ENCODE measurements at places on chromosomes 6 and 20.
A peak's percentile ranks its signal among the peaks of the same experiment; 100 is the strongest.

- no peak for DNase-seq
Observed at GRCh38 chr6:105258816-105259215, 79.0 kb upstream of the POPDC3 start.

DNA sequence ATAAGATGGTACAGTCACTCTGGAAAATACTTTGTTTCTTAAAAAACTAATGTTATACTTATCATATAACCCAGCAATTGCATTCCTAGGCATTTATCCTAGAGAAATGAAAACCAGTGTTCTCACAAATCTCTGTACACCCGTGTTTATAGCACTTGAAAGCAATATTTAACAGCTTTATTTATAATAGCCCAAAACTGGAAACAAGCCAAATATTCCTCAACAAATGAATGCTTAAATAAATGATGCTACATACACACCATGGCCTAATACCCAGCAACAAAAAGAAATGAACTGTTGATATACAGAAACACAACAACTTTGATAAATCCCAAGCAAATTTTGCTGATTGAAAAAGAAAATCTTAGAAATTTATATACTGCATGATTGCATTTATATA is 51.3 kb downstream of the GFRA4 start:
- no peak for DNase-seq

- no peak for DNase-seq
Observed at GRCh38 chr20:19310541-19310940, 98.1 kb downstream of the SLC24A3 start.

GRCh38 chr6:42744351-42744893 is 1.5 kb downstream of the TBCC start:
- no peak for DNase-seq

DNA sequence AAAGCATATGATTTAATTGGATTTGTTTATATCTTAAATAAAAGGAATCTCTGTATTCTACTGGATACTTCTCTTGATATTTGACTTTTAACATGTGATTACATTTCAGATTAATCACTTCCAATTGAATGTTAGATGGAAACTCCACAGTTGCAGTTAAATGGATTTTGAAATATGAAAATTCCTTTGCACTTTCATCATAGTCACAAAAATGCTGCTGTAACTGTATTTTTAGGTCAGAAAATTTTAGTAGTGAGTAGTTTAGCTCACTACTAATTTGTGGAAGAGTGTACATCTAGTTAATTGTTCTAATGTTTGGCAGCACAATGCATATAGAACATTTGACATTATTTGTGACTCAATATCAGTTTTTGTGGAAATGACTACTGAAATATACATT is 26.8 kb downstream of the PTCHD4 start:
- DNase-seq, result peak; percentile 26

- no peak for DNase-seq
Observed at GRCh38 chr20:54474046-54474445, 1.3 kb upstream of the DOK5 start.

Data from mesenchymal stem cell (in vitro differentiated cells and primary cell).